Stomach (tissue), 19 donors: ENCODE measurements at places on chromosomes 16 and 17. TPM values are rescaled to one million over a fixed set of nuclear protein-coding genes. Genes with fewer than 3 reads are reported as not detected.
A peak's percentile ranks its signal among the peaks of the same experiment; 100 is the strongest.

- no peak overlapping the region for H3K27ac ChIP-seq
- DNase-seq: no peak
- H3K36me3 ChIP-seq: no peaks in the 10 kb centered on the region
- H3K4me1 ChIP-seq: peaks cover 27% of the 10 kb centered on the region
- H3K27me3 ChIP-seq: no peaks in the 10 kb centered on the region
Observed at GRCh38 chr17:8283356-8283755, 5.1 kb upstream of the RANGRF start.

DNA sequence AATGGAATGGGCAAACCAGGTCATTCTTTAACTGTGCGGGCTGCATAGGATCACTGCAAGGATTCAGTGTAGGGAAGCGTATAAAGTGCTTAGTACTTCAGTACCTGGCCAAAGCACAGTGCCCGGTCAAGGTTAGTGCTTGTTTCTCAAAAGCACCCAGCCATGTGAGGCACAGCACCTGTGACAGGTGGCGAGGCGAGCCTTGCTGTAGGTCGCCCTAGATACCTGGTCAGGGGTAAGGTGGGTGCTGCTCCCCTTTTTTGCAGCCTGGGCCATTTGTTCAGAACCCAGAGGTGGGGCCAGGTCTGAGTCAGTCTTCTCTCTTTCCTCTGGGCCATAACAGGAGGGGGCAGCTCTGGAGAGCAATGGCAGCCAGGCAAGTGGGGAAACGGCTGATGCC lies 172.0 kb downstream of the IRF8 start:
- no peaks in the 10 kb centered on the region for H3K36me3 ChIP-seq

DNA sequence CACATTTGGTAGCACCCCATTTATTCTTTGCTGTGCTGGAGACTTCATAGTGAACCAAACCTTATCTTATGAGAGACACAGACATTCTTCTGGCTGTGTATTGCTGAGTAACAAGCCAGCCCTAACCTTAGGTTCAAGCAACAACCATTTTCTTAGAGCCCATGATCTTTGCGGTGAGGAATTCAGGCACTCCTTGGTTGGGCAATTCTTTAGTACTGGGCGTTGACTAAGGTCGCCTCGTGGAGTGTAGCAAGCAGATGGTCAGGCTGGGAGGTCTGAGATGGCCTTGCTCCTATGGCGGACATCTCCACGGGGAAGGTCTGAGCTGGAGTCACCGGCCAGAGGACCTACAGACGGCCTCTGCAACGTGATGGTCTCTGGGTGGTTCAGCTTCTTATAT lies 43.1 kb downstream of the ARSG start:
- no peak overlapping the region for H3K4me3 ChIP-seq
- no peak for DNase-seq
- no peaks in the 10 kb centered on the region for H3K36me3 ChIP-seq
- H3K27ac ChIP-seq: no peak overlapping the region
- H3K27me3 ChIP-seq: no peaks in the 10 kb centered on the region

- no peak overlapping the region for H3K27ac ChIP-seq
- H3K27me3 ChIP-seq: peaks cover 6% of the 10 kb centered on the region
- H3K4me1 ChIP-seq: peaks cover 12% of the 10 kb centered on the region
- H3K36me3 ChIP-seq: no peaks in the 10 kb centered on the region
Observed at GRCh38 chr16:31423801-31424200, 4.4 kb downstream of the COX6A2 start.

Gene CRISPLD2
- total RNA-seq: 99.7 TPM

GRCh38 chr16:74743668-74744299 lies 30.8 kb downstream of the FA2H start:
- peak overlapping the region; percentile 89 for H3K27ac ChIP-seq
- no peaks in the 10 kb centered on the region for H3K36me3 ChIP-seq
- peak; percentile 96 for DNase-seq

DNA sequence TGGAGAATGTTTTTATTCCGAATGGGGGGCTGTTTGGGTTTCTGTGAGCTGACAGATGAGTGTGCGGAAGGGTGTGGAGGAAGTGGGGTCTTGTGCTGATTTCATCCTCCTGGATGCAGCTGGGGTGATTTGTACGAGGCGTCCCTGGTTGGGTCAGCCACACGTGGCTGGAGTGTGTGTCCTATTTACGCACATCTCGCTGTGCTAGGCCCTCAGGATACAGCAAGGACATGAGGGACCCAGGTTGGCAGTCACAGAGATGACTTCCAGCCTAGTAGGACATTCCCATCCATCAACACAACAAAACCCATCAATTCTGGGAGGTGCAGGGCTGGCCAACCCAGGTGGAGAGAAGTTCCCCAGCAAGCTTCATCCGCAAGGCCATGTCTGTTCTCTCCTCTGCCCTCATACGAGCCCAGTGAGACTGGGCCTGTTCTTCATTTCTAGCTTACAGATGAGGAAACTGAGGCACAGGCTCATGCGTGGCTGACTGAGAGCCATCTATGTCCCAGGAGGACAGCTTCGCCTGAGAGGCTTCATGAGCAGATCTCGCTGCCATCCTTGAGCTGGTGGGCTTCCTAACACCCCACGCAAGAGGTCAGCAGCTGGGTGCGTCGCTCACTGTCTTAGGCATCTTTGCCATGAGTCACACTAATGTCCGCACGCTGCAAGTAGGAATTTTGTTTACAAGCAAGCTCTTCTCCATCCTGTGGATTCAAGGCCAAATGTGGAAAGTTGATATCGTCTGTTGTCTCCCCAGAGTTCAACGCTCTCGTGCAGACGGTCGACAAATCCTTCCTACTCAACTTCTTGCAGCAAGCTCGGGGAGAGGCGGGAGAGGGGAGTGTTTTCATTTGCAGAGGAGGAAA lies 24.4 kb downstream of the IRF8 start:
- peak; percentile 72 for DNase-seq
- peaks cover 19% of the 10 kb centered on the region for H3K36me3 ChIP-seq
- peak overlapping the region; percentile 52 for H3K27ac ChIP-seq
- H3K4me1 ChIP-seq: no peaks in the 10 kb centered on the region

Gene SETD1A
- 10.0 TPM for total RNA-seq

Gene HASPIN
- 0.55 TPM for total RNA-seq

Gene MAF
- total RNA-seq: 30.4 TPM

DNA sequence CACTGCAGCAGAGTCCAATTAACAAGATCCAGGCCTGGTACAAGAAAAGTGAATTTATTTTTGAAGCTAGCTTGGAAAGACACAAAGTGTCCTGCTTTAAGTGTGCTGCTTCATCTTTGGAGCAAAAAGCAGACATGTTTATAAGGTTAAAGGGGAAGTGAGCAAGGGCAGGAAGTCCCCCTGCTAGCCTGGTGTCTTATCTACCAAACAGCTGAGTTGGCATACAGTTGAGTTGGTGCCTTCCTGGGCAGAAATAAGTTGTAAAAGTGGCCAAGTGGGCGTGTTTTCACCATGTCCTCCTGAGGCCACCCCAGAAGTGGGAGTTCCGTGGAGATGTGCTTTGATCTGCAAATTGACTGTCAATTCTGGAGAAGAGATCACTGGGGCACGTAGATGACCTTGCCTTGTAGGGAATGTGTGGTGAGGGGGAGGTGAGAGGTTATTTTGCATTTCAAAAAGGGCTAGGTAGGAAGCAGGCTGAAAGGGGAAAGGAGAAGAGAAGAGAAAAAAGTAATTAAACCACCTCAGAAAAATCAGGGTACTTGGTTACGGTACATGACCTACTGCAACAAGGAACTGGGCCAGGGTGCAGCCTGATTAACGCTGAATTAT lies 38.3 kb upstream of the HSBP1 start:
- no peak overlapping the region for H3K27ac ChIP-seq
- no peaks in the 10 kb centered on the region for H3K27me3 ChIP-seq
- no peaks in the 10 kb centered on the region for H3K36me3 ChIP-seq

Gene RTN4RL1
- total RNA-seq: 0.92 TPM

- peak; percentile 1 for DNase-seq
- no peaks in the 10 kb centered on the region for H3K4me1 ChIP-seq
- H3K27me3 ChIP-seq: no peaks in the 10 kb centered on the region
Observed at GRCh38 chr17:58312021-58312630, 16.5 kb downstream of the TSPOAP1 start.

- H3K27me3 ChIP-seq: no peaks in the 10 kb centered on the region
- no peaks in the 10 kb centered on the region for H3K4me1 ChIP-seq
- no peak overlapping the region for H3K27ac ChIP-seq
Observed at GRCh38 chr16:60945225-60945624, 1091.0 kb downstream of the CDH8 start.

Gene DNAJA3
- total RNA-seq: 26.8 TPM

DNA sequence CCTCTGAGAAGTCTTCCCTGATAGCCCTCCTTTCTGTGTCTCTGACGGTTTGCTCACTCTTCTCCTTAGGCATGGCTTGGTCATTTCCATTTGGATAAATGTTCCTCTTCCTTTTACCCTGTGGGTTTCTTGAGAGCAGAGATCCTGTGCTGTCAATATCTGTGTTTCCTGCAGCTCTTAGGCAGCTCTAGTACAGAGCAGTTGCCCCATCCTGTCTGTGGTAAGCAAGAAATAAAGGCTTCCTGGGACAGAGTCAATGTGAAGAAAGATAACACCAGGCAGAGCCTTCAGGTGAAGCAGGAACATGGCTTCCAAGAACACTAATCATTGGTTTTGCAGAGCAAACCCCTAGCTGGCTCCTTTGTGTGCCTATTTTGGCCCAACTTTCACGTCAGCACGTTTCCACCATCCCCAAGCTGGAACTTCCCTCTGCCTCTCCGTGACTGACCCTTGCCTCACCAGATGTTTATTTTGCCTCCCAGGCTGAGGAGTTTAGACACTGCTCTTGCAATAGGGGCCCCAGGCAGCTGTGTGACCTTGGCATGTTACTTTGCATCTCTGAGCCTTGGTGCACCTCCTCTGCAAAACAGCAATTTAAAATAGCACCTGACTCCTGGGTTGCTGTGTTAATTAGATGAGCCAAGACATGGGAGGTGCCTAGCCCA lies 49.6 kb upstream of the SIAH1 start:
- H3K27ac ChIP-seq: no peak overlapping the region
- H3K36me3 ChIP-seq: no peaks in the 10 kb centered on the region
- DNase-seq: peak; percentile 23
- no peaks in the 10 kb centered on the region for H3K4me1 ChIP-seq
- no peak overlapping the region for H3K4me3 ChIP-seq
- H3K27me3 ChIP-seq: no peaks in the 10 kb centered on the region

Gene NPIPB9
- total RNA-seq: 24.3 TPM

- H3K27ac ChIP-seq: no peak overlapping the region
- H3K4me1 ChIP-seq: peaks cover 15% of the 10 kb centered on the region
- no peaks in the 10 kb centered on the region for H3K27me3 ChIP-seq
- DNase-seq: no peak
- no peak overlapping the region for H3K4me3 ChIP-seq
Observed at GRCh38 chr16:84864326-84864955, 44.7 kb downstream of the CRISPLD2 start.

- no peak overlapping the region for H3K27ac ChIP-seq
- H3K4me3 ChIP-seq: no peak overlapping the region
- no peaks in the 10 kb centered on the region for H3K4me1 ChIP-seq
Observed at GRCh38 chr16:27954191-27954590, 109.3 kb downstream of the GSG1L start.

GRCh38 chr17:49993423-49994060 lies 1.5 kb downstream of the DLX3 start:
- peaks cover 46% of the 10 kb centered on the region for H3K4me1 ChIP-seq
- DNase-seq: peak; percentile 43
- no peak overlapping the region for H3K27ac ChIP-seq
- H3K36me3 ChIP-seq: no peaks in the 10 kb centered on the region
- H3K4me3 ChIP-seq: peak overlapping the region; percentile 52
- H3K27me3 ChIP-seq: peaks cover 99% of the 10 kb centered on the region

DNA sequence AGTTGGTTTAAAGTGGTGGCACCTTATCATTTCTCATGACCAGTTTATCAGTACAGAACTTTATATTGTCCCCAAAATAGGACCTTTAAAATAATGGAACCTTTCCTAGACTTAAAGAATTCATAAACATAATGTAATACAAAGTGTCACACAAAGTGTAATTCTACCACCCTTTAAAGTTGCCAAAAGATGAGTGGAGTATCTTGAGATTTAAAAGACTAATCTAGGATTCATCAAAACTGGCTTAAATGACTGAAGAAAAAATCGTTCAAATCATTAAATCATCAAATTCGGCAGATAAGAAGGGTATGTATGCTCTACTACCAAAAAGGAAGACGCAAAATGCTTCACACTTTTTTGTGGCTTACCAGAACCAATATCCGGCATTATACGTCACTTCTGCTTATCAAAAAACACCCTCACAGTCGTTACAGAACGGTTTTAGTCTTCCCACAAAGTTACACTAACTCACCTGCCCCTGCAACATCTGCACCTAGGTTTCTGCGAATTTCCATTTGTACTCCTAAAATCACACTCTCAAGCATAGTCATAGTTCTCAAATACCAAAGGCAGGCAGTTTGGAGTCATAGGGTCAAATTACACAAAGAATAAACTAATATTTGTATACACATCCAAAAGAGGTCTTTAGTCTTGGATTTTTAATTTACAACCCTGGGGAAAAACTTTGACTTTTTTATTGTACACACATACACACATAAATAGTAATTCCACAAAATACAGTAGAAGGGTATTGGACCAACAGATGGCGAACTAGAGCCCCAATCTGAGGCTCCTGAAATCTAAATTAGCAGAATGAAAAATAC lies 1.4 kb upstream of the KANSL1 start:
- H3K27me3 ChIP-seq: no peaks in the 10 kb centered on the region
- peak overlapping the region; percentile 98 for H3K4me3 ChIP-seq
- peaks cover 18% of the 10 kb centered on the region for H3K4me1 ChIP-seq
- DNase-seq: no peak

Gene CD19
- total RNA-seq: not detected
